Activated CD4-positive, alpha-beta T cell treated with anti-CD3 and anti-CD28 coated beads, Interleukin-2, Interleukin-6, amounts not matched to agents 100 ng/mL and 50 ng/mL, durations not matched to agents 16 hours and 8 hours (primary cell): ENCODE measurements at places on chromosomes 7 and 10.

DNA sequence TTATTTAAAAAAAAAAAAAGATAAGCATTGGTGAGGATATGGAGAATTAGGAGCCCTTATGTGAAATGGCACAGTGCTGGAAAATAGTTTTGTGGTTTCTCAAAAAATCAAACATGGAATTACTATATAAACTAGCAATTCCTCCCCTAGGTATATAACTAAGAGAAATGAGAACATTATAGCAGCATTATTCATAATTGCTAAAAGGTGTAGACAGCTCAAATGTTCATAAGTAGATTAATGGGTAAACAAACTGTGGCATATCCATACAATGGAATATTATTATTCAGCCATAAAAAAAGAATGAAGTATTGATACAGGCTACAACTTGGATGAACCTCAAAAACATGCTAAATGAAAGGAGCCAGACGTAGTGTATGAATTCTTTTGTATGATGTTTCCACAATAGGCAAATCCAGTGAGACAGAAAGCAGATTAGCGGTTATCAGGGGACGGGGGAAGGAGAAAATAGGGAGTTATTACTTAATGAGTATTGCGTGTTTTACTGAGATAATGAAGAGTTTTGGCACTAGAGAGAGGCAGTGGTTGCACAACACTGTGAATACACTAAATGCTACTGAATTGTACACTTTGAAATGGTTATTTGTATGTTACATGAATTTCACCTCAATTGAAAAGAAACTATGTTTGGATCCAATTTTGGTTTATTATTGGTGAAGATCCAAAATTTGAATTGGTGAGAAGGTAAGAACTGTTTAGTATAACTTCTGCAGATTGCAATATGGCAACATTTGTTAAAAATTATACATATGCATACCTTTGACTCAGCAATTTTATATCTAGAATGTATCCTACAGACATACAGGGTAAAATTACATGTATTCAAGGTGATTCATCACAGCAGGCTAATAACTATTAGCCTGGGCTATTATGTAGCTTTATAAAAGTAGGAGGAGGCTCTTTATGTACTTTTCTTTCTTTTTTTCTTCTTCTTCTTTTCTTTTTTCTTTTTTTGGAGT lies 69.7 kb downstream of the VCL start:
- no peak for DNase-seq

- DNase-seq, result no peak
Measured at GRCh38 chr7:73742338-73742752, 3.7 kb upstream of the ABHD11 start.

DNA sequence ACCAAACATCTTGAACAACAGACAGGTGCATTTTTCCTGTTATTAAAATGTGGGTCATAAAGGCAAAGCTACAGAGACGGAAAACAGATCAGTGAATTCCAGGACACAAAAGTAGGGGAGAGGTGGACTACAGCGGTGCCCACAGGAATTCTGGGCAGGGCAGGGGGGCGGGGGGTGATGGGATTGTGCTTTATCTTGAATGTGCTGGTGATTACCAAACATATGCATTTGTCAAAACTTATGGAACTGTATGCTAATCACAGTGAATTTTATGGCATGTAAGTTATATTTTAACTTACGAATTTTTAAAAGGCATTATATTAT lies 519.4 kb downstream of the CNTNAP2 start:
- DNase-seq, result no peak

GRCh38 chr10:1669433-1669832 lies 67.9 kb downstream of the ADARB2 start:
- DNase-seq, result no peak

- DNase-seq, result no peak
Measured at GRCh38 chr10:17888189-17888588, 63.5 kb upstream of the SLC39A12 start.

DNA sequence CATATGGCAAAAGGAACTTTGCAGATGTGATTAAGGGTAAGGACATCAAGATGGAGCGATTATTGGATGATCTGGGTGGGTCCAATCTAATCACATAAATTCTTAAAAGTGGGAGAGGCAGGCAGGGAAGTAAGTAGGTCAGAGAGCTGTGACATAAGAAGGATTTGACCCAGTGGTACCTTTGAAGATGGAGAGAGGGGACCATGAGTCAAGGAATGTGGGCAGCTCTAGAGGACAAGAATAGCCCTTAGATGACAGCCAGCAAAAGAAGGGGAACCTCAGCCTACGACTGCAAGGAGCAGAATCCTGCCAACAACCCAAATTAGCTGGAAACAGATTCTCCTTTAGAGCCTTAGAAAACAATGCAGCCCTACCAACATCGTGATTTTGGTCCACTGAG lies 34.5 kb downstream of the LAMB1 start:
- no peak for DNase-seq
